ENCODE measurements at places on chromosomes 13 and 19.

GRCh38 chr19:5035793-5036697, 67.1 kb downstream of the KDM4B start:
- no peak for DNase-seq

DNA sequence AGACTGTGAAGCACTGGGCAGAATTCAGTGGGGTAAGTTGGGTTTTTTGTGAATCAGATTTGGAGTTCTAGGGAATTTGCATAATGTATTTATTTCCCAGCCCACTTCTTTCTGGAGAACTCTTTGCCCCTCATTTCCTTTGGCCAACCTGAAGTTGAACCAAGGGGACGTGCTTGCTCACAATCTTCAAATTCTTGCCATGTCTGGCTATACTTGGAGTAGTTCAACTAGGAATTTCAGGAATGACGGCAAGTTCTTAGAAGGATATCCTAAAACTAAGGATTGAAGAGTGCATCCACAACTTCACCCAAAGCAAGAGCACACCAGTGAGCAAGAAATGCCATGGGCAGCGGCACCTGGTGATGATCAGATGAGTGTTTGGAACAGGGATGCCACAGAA, 88.5 kb downstream of the TEX26 start:
- DNase-seq, result no peak

DNA sequence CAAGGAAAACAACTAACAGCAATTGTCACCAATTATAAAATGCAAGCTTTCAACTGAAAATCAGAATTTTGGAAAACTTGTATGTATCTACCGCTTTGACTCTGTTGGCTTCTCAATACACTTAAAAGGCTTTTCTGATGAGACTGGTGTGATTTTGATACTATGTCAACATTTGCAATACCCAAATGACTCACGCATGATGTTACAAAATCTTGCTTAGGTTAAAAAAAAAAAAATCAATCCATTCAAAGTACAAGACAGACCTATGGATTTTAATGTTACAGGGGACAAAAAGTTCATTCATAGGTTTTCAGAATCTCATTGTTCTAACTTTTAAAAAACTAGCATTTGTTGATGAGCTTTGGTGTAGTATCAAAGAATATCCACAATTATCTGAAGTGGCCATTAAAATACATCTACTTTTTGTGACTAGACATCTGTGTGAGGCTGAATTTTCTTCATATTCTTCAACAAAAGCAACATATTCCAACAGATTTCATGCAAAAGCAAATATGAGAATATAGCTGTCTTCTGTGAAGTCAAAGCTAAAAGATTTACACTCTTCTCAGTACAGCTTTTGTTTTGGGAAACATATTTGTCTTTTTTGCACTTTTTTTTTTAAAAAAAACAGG, 10.7 kb downstream of the ELF1 start:
- DNase-seq, result no peak

DNA sequence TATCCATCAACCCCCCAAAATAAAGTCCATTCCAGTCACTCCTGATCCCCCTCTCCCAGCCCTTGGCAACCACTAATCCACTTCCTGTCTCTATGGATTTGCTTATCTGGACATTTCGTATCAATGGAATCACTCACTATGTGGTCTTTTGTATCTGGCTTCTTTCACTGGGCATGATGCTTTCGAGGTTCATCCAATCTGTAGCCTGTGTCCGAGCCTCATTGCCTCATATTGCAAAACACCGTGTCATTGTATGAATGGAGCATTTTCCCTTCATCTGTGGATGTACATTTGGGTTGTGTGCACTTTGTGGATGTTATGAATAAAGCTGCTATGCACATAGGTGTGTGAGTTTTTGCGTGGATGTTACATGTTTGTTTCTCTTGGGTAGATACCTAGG, 1.4 kb upstream of the FZR1 start:
- DNase-seq, result no peak

DNA sequence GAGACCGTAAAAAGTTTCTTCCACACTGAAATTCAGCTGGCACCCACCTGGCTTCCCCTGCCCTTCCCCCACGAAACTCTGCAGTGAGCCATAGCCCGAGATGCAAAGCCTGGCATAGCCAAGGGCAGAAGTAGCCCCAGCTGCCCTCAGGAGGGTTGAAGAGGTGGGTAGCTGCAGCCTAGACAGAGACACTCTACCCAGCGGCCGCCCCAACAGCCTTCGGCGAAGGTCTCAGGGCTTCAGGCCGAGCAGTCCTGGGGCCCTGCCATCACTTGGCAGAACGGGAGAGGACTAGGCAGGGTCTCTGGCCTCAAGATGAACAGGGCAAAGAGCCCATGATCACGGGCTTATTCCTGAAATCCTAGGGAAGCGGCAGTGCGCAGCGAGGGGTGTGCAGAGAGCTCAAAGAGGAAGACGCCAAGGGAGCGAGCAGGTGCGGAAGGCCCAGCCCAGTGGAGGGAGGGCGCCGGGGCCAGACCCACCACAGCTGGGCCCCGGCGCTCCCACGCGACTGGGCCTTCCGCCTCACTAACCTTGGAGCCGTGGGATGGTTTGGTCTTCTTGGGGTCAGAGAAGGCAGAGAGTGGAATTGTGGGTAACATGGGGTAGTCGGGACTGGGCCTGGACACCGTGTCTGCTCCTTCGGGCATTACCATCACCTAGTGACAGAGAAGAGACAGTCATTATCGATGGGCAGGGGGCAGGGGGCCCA, 53.2 kb downstream of the MLLT1 start:
- no peak for DNase-seq

GRCh38 chr19:54518844-54519243, 16.2 kb downstream of the LAIR2 start:
- DNase-seq, result no peak

All from cerebellar nuclear complex (tissue), 1 donor.